Activated CD8-positive, alpha-beta memory T cell treated with anti-CD3 and anti-CD28 coated beads for 1 hour (primary cell): ENCODE measurements at places on chromosomes 6 and 20.

- no peak for DNase-seq
Measured at GRCh38 chr20:37390891-37391525, 45.1 kb downstream of the SRC start.

- DNase-seq: no peak
Measured at GRCh38 chr6:36387440-36388303, at the start of gene ETV7. ETV7 (minus strand) TSS chr6:36387669; CDS start chr6:36387541, 128 bp downstream.

- no peak for DNase-seq
Measured at GRCh38 chr6:132929141-132929540, 114.8 kb downstream of the RPS12 start.

GRCh38 chr20:61478094-61478493 is 226.0 kb downstream of the CDH4 start:
- DNase-seq: no peak

GRCh38 chr6:170274713-170275560 is 15.9 kb downstream of the DLL1 start:
- DNase-seq: no peak

- no peak for DNase-seq
Measured at GRCh38 chr20:22833851-22834250, 201.3 kb upstream of the SSTR4 start.

DNA sequence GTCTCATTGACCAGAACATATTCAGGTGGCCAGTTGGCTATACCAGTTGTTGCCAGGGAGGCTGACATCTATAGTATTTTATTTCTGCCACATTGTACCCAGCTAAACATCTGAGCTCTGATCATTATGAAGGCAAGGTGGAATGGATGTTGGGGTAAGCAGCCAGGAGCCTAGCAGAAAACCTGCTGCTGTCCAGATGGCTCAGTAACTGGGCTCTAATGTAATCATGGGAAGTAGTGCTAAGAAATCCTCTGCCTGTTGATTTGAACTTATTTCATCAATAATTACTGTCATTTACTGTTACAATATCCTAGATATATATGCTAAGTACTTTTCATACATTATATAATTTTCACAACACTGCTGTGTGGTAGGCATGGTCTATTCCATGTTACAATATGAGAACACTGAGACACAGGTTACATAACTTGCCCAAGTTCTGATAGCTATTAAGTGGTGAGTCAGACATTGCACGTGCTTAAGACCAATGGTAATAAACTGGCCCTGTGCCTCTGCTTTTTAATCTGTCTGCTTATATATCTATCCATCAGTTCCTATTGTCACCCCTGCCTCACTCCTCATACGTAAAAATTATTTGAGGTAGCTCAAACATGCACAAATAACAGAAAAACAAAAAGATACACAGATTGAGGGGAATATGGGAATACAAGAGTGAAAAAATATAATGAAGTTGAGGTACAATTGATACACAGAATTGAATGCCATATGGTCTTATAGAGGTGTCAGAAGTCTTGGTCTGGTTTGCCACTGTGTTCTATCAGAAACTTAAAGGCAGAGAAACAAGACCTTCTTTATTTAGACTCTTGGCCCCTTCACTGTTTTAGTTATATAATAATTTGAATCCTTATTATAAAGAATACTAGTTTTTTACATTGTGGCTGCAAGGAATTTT is 25.2 kb downstream of the TBPL1 start:
- no peak for DNase-seq
